Cerebellar nuclear complex (tissue), 1 donor: ENCODE measurements at places on chromosomes 2 and 18.

DNA sequence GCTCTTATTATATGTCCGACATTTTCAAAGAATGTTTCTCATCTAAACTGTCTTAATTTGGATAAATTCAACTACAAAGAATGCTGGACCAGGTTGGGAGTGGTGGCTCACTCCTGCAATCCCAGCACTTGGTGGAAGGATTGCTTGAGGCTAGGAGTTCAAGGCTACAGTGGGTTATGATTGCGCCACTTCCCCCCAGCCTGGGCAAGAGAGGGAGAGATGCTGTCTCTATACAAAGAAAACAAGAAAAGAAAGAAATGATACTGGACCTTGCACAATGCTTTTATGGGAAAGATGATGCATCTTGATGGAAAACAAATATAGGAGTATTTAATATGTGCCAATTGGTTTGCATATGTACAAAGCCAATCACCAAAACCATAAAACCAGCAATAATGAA is 296.7 kb downstream of the LPIN1 start:
- no peak for DNase-seq

DNA sequence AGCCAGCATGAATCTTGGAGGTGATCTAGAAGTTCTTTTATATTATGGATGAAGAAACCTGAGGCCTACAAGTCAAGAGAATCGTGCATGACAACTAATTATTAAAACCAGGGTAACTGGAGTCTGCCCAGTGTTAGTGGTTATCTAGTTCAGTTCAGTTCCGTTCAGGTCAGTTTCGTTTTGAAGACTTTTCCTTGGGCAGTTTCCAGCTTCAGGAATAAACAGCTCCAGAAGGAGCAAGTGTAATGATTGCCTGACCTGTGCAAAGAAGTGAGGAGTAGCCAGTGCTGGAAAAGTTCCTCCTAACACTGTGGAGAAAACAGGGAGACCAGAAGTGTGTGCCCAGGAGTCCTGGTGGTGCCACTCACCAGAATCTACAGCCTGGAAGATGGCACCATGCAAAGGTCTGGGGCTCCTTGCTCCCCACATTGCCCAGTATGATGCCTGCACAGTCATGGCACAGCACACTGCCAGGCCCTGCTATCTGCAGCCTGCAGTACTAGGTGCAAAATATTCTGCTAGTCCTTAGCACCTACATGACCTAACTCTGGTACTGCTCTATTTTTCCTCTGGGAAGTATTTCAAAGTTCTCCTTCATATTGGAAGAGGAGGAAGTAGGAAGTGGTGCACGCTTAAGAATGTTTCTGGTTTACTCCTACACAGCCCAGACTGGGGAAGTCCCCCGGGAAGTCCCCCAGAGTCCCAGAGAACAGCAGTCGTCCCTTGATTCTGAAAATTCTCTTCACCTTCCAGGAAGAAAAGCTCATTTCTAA is 65.8 kb downstream of the SUMO1 start:
- DNase-seq, result no peak

DNA sequence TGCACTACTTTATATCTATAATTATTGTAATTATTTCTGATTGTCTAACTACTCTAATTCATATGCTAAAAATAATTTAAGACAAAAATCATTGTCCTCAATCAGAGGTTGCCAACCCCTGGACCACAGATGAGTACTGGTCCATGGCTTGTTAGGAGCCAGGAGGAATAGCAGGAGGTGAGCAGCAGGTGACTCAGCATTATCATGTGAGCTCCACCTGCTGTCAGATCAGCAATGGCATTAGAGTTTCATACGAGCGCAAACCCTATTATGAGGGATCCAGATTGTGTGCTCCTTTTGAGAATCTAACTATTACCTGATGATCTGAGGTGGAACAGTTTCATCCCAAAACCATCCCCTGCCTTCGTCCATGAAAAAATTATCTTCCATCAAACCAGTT is 1434.4 kb downstream of the LRP1B start:
- DNase-seq, result no peak

- DNase-seq, result no peak
These were observed 18.5 kb upstream of the NMS start for GRCh38 chr2:100451734-100452133.

GRCh38 chr2:47616506-47616905 is 166.4 kb upstream of the MSH6 start:
- no peak for DNase-seq

DNA sequence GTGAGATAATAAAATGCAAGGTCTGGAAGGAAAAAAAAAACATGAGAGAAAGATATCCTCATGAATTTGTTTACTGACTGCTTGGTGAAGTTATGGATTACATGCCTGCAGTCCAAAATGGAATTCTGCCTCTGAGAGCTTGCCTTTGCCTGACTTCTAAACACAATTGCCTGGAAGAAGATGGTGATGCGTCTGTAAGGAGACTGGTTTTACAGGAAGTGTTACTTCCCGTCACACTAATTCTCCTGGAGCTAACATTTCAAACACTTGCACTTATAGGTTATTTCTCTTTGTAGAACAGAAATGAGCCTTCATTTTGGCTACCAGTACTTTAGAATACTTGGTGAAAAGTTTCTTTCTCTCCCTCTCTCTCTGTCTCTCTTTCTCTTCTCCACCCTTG is 884.3 kb downstream of the TSN start:
- no peak for DNase-seq

DNA sequence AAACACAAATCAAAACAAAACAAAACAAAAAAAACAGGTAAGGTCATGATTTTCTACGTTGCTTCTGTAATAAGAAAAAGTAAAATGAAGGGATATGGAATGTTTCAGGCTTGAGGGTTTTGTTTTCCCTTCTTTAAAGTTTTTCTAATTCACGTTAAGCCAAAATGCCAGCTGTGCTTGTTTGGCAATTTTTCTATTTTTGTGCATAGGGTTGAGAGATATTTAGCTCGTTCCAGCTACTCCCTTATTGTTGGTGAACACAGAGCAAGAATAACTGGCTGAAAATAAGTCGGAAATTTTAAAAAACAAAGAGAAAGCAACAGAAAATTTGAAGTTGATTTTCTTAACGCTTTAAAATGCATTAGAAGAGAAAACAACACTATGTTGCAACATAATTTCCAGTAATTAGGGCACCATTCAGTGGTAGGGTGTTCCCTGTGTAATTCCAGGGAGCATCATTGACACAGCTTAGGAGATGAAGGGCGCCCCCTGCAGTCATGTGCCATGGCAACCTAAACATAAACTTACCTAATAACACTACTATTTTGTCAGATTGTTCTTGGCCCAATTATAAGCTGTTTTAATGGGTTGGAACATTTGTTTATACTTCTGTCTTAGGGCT is 99.5 kb downstream of the DTNA start:
- DNase-seq, result no peak

GRCh38 chr2:190880378-190881083 is at the start of gene GLS:
Gene GLS (plus strand): TSS chr2:190880821. CDS start chr2:190881085, 264 bp downstream.
- peak; percentile 95 for DNase-seq

DNA sequence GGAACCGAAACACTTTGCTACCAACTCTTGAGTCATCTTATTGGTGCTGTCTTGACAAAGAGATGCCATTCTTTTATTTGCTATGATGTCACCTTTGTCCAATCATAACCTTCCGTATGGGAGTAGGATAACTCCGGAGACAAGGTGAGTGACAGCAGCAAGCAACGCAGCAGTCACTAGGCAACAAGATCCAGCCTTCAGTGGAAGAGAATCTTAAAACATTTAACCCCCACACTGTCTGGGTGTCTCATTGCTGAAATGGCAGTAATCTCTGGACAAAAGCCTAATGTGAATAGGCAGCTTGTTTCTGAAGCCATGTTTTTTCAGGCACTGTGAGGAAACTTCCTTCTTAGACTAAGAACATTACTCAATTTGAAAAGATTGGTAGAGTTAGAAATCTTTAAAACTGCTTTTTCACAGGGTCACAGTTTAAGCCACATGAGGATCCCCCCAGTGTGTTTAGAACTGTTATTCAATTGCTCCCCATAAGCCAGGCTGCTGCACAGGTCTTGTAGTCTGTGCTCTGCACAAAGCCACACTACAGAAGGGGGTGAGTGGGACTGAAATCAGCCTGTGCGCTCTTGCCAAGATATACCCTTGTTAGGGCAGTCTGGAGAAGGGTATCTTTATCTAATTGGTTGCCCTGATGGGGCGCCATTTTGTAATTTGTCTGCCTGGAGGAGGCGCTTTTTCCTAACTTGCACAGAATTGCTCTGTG is 131.5 kb upstream of the STON1 start:
- DNase-seq, result peak; percentile 41

GRCh38 chr18:12034241-12035100 is 53.2 kb downstream of the IMPA2 start:
- no peak for DNase-seq

- no peak for DNase-seq
These were observed 61.5 kb upstream of the BOD1L2 start for GRCh38 chr18:57085371-57085770.

DNA sequence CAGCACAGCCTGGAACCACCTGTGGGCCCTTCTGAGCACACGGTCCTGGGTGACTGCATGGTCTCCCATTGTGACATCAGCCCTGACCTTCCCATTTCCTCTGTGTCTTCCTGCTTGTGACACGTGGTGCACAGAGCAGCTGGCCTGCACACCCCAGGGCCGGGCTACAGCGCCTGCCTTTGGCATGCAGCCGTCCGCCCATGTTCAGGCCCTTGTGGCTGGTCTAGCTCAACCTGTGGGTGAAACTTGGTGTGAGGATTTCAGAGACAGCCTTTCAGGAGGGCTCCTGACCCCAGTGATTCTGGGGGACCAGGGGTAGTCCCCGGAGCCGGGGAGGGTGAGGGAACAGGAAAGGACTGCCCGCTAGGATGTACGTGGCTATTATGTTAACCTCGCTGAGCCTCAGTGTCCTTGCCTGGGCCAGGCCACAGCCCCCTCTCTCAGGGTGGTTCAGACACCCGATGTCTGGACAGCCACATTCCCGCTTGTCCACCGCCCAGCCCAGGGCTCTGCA is 284.8 kb upstream of the HS6ST1 start:
- DNase-seq, result no peak

DNA sequence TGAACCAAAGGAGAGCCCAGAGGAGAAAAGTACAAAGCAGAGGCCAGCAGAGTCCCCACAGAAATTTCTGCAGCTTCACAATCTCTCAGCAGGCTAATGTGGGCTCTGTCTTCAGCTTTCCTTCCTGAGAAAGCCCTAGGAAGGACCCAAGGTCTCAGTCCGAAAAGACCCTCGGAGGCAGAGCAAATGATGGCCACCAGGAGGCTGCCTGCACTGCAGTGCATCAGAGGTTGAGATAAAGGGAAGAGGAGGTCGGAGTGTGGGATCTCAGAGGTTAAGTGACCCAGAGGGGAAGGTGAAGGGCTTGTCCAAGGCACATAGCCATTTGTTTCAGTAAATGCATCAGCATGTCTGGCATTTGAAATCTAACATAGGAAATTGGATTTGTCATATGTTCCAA is 299.1 kb upstream of the SLC14A2 start:
- no peak for DNase-seq

- DNase-seq, result no peak
These were observed 951.7 kb upstream of the CNTNAP5 start for GRCh38 chr2:123073371-123073770.

- DNase-seq, result no peak
These were observed 186.5 kb upstream of the KLHL29 start for GRCh38 chr2:23198316-23199114.

DNA sequence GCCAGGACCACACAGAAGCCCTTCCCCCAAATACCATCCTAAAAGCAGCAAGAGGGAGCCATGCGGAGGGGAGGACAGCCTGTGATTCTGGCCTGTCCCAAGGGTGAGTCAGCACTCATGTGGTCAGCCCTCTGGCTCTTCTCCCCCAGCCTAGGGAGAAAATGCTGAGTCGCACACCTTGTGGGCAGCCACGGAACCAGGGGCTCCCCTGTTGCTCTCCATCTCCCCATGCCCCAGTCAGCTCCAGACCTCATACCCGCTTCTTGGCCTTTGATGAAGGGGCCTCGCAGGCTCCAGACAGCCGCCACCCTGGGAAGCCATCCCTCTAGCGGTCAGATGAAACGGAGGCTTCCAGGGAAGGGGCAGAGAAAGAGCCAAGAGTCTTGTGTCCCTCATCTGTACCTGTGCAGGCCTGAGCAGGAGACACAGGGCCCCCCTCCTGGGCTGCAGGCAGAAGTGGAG is 181.3 kb upstream of the SIX2 start:
- DNase-seq, result no peak
